ENCODE measurements at places on chromosomes 7 and 10. TPM values are rescaled to one million over a fixed set of nuclear protein-coding genes. Genes with fewer than 3 reads are reported as not detected.

Gene TNRC18
- 91.8 TPM for total RNA-seq

Gene WDR37
- 32.6 TPM for total RNA-seq

Gene NOS3
- total RNA-seq, result 102 TPM

GRCh38 chr10:51643734-51644133 lies 55.7 kb downstream of the CSTF2T start:
- H3K36me3 ChIP-seq, result no peaks in the 10 kb centered on the region
- H3K4me3 ChIP-seq, result no peak overlapping the region
- peaks cover 12% of the 10 kb centered on the region for H3K4me1 ChIP-seq
- H3K27me3 ChIP-seq, result no peaks in the 10 kb centered on the region
- H3K27ac ChIP-seq, result no peak overlapping the region

DNA sequence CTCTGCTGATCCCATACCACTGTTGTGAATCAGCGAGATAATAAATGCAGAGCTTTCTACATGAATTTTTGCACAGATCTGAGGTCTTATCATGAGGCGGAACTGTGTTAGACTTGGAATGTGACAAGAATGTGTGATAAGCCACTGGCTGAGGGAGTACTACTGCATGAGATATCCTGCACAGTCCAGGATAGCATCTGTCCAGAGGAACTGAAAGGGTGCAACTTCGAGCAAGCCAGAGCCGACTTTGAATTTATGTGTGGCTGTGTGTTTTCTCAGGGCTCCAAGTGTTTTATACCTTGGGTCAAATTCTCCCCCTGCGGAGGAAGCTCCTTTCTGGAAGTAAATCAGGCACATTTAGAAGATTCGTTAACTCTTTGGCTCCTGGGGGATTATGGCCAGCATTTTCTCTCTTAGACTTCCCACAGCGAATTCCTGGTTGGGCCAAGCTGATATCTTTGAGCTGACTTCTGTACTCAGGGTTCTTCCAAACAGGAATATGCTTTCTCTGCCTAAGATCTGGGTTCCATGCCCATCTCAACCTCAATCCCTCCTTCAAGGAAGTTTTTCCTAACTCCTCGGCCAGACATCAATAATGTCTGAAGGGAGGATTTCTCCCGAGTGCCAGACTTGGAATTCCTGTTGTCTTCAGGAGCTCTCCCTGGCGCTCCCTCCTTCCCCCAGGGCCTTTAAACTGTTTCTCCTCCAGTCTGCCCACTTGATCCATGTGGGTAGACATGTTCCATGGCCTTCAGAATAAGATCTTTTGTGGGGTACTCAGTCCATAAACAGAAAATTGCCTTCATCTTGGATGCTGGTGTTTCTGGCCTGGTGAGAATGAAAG lies 2.5 kb upstream of the MEST start:
- DNase-seq, result no peak
- H3K4me1 ChIP-seq, result peaks cover 42% of the 10 kb centered on the region
- no peak overlapping the region for H3K27ac ChIP-seq

GRCh38 chr7:25382869-25383268 lies 154.6 kb upstream of the NPVF start:
- H3K27me3 ChIP-seq, result peaks cover 2% of the 10 kb centered on the region
- no peaks in the 10 kb centered on the region for H3K36me3 ChIP-seq
- no peak overlapping the region for H3K4me3 ChIP-seq

DNA sequence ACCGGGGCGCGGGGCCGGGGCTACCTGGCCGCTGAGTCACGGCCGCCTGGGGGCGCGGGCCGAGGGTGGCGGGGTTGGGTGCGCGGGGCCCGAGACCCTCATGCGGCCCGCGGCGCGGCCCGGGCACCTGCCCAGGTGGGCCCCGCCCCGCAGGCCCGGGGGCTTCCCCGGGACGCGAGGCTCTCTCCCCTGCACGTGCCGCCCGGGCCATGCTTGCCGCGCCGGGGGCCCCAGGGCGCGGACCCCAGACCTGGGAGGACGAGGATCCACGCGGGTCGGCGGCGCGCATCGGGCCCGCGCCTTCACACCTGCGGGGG lies 402 bp downstream of the MAFK start:
- H3K27ac ChIP-seq, result no peak overlapping the region
- no peak for DNase-seq
- peaks cover 4% of the 10 kb centered on the region for H3K4me1 ChIP-seq
- H3K27me3 ChIP-seq, result peaks cover 2% of the 10 kb centered on the region
- H3K36me3 ChIP-seq, result no peaks in the 10 kb centered on the region

Gene ARL4A
- total RNA-seq, result 41.2 TPM

All from endothelial cell (in vitro differentiated cells).